ENCODE measurements at places on chromosomes 11 and 22.

DNA sequence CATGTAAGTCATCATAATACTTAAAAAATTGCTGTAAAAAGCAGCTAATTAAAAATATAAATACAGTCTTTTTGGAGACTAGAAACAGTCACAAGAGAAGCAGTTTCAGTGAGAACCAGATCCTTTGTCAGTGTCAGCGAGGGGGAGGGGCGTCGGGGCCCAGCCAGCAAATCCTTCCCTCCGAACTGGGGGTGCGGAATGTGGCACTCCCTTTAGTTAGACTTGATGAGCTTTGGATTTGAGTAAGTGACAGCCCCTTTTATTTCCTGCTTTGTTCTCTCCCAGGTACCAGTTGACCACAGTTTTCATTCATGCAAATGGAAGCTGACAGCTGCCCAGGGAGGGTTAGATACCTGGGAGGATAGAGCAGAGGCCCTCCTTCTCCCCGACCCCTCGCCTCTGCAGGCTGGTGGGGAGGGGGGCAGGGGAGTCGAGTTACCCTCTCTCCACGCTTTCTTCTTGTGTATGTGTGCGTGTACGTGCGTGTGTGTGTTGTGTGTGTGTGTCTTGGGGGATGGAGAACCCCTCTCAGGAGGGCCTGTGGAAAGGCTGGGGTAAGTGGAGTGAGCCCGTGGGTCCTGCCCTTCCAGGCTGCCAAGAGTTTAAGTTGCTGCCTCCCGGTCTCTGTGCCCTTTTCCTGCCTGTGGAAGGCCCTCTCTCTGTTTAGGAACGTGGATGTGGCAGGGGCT lies 38.3 kb downstream of the PTPRJ start:
- no peak for DNase-seq

DNA sequence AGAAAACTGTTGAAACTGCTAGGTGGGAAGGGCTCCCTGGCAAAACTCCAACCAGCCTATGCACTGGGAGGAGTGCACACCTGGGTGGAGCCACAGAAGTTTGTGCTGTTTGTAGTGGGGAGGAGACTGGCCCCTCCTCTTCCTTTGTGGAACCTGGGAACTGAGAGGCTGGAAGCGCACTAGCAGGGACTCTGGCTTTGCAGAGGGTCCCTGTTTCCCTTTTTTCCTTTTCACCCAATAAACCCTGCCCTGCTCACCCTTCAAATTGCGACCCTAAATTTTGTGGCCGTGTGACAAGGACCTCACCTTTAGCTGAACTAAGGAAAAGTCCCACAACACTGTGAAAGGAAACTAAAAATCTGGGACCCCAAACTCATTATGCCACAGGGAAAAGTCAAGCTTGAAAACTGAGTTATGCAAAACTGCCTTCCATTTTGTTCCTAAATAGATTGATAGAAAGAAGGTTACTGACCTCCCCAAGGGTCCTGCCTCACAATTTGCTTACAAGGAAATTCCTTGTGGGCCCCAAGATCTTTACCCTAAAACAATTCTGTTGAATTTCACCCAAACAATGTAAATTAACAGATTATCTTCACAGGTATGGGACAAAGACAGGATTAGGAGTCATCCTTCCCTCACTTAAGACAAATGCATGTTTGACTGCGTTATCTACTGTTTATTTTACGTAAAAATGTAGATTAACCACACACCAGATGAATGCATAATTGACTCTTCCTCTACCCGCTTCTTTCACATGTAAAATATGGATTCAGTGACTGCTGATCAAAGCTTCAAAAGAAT lies 81.0 kb downstream of the SLC36A4 start:
- no peak for DNase-seq

DNA sequence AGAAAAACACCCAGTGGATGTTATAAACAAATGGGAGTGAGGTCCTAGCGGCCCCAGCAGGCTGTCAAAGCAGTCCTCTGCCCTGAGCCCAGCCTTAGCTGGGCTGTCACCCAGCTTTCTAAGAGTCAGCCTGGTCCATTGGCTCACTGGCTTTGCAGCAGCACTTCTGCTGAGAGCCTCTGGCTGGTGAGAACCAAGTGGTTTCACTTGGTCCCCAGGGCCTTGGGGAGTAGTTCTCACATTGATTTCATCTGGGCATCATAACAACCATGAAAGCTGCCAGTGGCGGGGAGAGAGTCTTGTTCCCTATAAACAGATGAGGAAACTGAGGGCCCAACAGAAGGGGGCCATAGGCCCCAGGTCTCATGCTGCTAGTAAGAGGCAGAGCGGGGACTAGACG lies 11.4 kb downstream of the SEC14L6 start:
- DNase-seq = no peak

GRCh38 chr11:119447664-119448242 lies 24.8 kb upstream of the THY1 start:
- no peak for DNase-seq

GRCh38 chr11:112615238-112615637 lies 346.0 kb upstream of the NCAM1 start:
- DNase-seq = no peak

- DNase-seq = no peak
Measured at GRCh38 chr11:72833811-72834493, 19.7 kb downstream of the ATG16L2 start.

DNA sequence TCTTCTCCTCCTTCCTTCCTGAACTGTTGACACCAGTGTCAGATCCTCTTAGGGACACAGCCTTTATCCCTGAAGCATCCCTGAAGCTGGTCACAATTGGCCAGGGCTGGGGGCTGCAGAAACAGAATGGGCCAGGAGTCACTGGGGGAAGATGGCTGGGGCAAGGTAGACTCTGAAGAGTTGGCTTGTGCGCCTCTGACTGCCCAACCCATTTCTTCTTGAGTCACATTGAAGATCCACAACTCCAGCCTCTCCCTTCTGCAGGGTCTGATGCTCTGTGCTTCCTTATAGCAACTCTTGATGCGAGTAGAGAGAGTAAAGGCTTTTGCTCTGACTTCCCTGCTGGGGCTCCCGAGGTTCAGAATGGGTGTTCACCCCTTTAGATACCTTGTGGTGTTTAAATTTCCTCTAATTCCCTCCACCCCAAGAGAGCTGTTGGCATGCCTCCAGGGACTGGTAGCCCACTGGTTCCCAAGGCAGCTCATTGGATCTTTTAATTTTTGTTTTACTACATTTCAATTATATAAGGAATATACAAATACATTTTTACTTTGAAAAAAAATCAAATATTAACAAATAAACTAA lies 13.4 kb downstream of the PRDM11 start:
- no peak for DNase-seq

DNA sequence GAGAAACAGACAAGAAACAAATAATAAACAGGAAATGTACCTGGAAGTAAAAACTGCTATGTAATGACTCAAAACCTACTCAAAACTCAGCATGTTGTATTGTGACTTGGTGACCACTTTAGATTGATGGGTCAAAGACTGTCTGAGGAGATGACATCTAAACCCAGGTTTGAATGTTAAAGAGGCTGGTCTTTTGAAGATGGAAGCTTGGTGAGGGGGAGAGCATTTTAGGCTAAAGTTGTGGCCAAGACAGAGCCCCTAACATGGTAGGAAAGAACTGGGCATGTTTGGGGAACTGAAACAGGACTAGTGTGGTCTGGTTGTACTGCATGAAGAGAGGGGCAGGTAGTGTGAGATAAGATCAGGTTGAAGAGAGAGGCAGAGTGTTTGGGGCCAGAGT lies 85.3 kb upstream of the MYO18B start:
- no peak for DNase-seq

- no peak for DNase-seq
Measured at GRCh38 chr22:31739795-31740201, 10.1 kb downstream of the PRR14L start.

- no peak for DNase-seq
Measured at GRCh38 chr22:30289980-30290313, 642 bp upstream of the CASTOR1 start.

DNA sequence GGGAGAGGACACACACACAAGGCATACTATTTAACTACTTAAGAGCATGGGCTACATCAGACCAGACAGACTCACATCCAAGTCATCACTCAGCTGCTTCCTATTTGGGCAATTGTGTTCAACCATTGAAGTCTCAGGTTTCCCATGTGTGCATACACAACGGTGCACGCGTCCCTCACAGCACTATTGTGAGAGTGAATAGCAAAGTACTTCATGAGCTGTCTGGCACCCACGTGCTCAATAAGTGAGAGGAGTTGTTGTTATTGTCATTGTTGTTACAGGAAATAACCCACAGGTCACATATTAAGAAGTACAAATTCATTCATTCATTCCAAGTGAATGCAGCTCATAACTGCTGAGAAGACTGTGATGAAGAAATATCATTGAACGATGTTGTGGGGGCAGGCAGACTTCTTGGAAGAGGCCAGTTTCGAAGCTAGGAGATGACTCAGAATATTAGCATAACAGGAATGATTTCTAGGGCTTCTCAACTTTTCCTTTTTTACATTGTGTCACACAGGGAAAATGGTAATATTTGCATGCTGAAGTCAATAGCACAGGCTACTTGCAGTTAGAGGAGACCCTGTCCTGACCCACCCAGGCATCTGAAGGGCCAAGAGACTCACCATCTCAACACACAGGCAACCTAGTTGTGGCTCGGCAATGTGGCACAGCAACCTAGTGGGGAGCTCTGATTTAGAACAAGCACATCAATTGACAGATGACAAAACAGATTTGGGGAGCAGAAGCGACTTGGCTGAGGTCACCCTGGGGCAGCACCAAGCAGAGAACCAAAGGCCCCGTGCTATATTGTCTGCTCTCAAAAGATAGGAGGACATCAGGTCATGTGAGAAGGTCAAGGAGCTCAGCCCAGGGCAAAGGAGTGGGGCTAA lies 606.0 kb downstream of the BUD13 start:
- DNase-seq = no peak

DNA sequence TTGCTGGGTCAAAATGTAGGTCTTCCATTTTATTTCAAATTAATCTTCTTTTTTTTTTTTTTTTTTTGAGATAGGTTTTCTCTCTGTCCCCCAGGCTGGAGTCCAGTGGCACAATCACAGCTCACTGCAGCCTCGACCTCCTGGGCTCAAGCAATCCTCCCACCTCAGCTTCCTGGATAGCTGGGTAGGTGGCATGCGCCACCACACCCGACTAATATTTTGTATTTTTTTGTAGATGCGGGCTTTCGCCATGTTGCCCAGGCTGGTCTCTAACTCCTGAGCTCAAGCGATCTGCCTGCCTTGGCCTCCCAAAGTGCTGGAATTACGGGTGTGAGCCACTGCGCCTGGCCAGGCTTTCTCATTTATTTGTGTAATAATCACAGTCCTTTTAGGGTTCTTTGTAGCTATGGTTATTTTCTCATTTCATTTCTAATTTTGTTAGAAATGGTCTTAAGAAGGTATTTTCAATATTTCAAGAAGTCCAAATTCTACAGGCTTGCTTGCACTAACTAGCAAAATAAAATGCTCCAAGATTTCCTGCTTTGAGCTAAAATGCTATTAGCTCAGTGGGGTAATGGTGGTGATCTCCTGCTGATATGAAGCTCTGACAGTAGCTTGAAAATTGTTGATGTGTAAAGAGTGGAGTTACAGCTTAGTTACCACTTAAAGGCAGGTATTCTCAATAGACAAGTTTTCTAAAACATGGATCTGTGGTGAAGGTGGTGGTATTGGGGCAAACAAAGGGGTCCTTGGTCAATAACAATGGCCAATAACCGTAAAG lies 50.0 kb downstream of the RBX1 start:
- DNase-seq = no peak
